ENCODE measurements at places on chromosomes 12 and 14.

- no peak for DNase-seq
Measured at GRCh38 chr14:49954171-49954631, 61.3 kb downstream of the ARF6 start.

DNA sequence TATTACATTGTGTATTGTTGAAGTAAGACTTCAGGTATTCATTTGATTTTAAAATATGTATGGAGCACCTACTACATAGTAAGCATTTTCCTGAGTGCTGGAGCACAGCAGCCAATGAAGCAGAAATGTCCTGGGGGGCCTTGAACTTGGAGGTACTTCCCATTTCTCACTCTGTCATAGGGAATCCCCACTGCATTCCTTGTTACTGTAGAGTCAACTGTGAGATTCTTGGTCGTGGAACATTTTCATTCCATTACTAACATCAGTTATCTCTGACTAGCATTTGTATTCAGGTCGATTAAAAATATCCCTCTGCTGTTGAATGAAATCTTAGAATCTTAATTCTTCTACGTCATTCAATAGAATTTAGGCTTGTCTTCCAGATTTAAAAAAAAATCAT lies 66.7 kb downstream of the PDE3A start:
- DNase-seq, result no peak

- DNase-seq, result no peak
Measured at GRCh38 chr14:60184146-60184904, 19.1 kb upstream of the DHRS7 start.

DNA sequence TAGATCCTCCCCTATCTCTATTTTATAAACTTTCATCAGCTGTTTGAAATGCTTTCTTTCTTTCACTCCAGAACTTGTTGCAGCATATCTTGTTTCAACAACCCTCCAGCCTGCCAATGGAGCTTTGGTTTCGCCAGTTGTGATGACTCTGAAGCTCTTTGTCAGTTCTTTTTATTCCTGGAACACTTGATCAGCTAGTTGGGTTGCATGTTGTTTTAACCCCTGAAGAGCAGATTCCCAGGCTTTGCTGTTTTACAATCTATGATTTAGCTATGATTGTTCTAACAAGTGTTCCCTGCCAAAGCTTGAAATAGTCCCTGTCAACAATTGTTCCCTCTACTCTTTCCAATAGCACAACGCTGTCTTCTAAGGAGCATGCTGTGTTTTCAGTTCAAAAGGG lies 50.6 kb upstream of the FUT8 start:
- no peak for DNase-seq

DNA sequence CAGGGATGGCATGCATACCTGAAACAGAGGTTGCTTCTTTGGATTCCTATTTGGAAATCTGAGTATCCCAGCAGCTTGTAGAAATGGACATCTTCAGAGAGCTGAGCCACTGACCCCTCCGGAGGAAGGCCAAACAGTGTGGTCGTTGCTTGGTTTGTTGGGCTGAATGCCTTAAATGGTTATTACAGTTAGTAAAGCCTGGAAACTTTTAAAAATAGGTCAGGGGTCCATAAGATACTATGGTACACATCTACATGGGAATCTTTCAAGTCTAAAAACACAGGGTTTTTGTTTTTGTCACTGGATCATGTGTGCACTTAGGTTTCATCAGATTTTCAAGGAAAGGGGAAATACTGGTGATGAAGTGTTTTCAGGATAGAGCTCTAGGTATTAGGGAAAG lies 7.7 kb downstream of the DYRK2 start:
- DNase-seq, result no peak

GRCh38 chr12:71420775-71421406 lies 18.7 kb upstream of the LGR5 start:
- DNase-seq, result no peak

DNA sequence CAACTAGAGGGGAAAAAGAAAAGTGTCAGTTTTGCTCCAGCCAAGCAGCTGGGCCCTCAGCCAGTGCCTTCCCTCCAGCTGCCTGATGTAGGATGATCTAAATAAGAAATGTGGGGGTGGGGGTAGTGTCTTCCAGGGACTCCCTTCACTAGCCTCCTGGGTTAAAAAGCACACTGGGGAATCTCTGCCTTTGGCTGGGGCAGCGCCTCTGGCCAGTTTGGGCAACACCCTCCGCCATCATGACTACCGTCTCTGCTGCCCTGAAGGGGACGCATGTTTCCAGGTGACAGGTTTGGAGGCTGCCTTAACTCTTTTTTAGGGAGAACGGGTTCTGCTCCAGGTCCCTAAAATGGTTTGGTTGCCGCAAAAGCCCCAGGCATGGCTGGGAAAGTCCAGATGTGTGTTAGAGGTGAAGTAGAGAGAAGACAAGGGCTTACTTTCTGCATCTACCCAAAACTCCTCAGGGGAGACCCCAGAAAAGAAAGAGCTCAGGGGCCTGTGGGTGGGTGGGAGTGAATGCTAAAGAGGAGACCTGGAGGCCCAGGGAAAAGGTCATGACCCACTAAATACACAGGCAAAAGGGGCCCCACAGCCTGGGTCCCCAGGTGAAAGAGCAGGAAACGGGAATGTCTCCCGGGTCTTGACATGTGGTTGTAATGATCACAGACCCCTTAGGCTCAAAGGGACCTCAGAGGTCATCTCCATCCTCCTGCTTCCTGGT lies 132.8 kb upstream of the CCND2 start:
- no peak for DNase-seq

DNA sequence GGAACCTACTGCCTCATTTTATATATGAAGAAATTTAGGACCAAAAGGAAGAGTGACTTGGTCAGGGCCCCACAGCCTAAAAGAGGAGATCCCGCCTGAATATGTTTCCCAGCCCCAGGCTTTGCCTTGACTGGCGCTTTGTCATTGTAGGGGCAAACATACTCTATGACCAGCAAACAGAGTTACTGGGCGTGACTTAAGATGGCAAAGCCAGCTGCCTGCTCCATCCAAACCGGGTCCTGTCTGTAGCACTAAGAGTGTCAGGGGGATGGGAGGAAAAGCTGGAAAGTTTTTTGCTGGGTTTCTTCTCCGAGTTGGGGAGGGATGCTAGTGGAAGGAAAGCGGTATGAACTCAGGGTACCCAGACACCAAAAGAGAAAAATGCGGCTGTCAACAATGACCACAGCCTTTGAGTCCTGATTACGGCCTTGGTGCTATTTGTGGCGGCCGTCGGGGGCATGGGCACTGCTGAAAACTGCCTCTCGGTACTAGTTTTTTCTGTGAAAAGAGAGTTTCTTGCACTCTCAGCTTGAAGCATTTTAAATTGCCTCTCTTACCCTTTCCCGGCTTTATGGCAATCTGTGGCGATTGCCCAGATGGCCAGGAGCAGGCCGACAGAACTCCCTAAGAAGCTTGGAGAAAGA lies 82.7 kb downstream of the PRIMA1 start:
- no peak for DNase-seq

DNA sequence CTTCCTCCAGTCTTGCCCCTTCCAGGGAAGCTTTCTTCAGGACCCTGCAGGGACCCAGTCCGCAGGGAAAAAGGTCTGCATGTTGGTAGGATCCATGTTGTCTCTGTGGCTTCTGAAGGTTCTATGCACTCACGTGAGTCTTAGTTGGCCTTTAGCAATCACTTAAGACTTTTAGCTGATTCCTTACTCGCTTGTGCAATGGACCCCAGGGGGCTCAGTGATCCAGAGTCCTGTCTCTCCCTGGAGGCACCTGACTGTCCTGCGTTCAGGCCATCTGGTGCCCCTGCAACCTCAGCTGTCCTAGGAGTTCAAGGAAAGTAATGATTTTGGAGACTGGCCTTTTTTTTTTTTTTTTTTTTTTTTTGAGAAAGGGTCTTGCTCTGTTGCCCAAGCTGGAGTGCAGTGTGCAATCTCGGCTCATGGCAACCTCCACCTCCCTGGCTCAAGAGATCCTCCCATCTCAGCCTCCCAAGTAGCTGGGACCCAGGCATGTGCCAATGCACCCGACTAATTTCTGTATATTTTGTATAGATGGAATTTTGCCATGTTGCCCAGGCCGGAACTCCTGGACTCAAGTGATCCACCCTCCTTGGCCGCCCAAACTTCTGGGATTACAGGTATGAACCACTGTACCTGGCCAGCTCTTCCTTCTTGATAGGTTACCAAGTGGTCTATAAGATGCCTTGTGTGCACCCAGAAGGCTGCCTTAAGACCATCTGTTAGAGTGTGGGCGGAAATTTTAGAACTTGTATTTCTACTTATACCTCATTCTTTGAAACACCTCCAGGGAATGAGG lies 4.6 kb downstream of the IFI27L2 start:
- DNase-seq, result no peak

DNA sequence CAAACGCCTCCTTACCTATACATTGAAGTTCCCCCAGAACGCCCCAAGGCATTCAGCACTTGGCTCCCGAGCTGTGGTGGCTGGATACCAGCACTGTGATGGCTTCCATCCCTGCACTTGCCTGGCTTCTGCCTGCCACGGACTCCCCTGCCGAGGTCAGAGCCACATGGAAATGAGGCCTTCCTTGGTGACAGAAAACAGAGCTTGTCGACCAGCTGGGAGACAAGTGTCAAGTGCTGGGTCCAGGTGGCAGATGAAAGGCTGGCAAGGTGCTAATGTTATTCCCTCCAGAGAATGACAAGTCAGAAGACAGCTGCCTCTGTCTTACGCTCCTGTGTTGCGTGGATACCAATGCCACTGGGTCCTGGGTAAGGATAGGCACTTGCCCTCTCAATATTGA lies 26.2 kb upstream of the GNG2 start:
- DNase-seq, result no peak

DNA sequence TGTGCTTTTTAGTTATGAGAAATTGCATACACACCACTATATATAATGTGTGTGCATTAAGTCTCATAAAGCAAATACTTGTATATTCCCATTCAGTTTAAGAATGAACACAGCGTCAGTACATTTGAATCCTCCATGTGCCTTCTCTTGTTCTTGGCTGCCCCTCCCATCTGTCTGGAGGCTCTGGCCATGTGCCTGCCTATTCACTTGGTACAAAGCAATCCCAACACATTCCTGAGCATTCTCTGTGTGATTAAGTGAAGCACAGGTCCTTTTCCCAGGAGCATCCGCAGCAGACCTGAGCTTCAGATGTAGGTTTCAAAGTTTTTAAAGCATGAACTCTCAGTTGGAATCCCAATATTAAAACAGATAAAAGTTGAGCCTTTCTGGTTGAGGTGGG lies 58.7 kb downstream of the POLR3B start:
- DNase-seq, result no peak

DNA sequence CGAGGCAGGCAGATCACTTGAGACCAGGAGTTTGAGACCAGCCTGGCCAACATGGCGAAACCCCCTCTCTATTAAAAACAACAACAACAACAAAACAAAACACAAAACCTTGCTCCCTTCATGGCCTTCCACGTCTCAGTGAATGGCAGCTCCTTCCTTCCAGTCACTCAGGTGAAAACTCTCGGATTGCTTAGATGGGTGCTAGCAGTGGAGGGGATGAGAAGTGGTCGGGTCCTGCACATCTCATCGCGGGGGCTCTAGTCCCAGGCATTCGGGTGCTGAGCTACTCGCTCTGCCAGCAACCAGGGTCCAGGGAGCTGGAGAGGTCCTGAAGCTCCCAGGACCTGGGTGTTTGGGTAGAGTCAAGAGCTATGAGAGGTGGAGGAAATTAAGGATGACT lies 7.7 kb downstream of the SLC6A13 start:
- no peak for DNase-seq

Measured in stimulated activated CD8-positive, alpha-beta memory T cell treated with anti-CD3 and anti-CD28 coated beads, Interleukin-4, amount 100 ng/mL, for 1 hour (primary cell).